Amygdala (tissue), 56 donors: ENCODE measurements at places on chromosomes 2 and 18.

DNA sequence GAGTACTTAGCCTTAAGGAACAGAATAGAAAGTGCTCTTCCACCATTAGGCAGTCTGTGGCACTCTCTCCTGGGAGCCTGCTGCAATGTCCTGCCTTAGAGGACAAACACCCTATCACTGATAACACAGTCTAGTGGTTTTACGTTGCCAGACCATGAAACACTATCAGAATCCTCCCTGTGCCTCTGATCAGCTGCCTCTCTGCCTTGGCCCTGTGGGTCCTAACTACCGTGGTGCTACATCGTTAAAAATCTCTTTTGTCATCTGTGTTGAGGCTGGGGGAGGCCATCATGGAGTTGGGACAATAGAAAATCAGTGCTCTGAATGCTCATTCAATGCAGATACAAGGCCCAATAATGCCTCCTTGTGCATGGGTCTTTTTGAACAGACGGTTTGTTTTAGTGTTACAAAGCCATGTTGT is 11.9 kb upstream of the APCDD1 start:
- DNase-seq, result peak; percentile 31

- no peak for DNase-seq
These were observed 26.9 kb upstream of the UBE2E3 start for GRCh38 chr2:180953550-180953949.

DNA sequence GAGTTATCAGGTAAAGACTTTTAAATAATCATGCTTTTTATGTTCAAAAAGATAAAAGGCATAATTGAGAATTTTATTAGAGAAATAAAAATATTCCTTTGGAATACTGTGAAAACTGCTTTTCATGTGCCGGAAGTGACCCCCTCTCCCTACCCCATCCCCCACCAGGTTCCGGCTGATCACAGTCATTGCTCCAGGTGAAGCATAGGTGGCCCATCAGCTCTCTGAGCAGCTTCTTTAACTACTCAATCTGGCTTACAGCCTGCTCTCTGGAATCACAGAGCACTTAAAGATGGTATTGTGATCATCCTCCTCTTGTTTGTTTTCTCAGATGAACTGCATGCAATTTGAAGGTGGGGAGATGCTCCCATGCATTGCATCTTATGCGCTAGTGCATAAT is 257.7 kb downstream of the EN1 start:
- DNase-seq, result no peak

DNA sequence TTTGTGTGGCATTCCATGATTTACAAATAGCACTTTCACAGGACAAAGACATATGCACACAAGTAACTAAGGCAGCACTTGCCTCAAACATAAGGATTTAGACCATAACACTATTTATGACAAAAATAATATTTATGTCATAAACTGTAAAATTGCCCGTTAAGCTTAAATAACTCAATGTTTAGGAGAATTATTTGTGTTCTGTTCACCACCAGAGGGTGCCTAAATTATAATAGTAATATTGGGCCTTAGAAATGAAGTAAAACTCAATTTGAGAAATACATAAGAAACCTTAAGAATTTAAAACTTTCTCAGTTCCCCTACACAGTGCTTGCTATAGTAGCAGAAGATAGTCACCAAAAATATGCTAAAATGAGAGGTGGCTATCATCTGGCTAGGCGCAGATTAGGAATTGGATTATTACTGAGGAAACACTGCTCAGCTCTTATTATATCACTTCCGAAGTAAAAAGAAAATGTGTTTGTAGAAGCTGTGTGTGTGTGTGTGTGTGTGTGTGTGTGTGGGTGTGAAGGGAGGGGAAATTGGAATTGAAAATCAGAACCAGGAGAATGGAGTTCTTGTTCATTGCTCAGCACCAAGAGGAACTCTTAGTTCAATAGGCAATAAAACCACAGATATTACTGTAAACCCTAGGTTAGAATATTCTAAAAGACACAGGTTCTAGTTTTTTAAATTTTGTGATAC is 4.9 kb upstream of the CHN1 start:
- no peak for DNase-seq

GRCh38 chr2:222176890-222177289 is 121.9 kb downstream of the PAX3 start:
- DNase-seq, result no peak

GRCh38 chr18:4181086-4181485 is 274.0 kb downstream of the DLGAP1 start:
- DNase-seq, result no peak
